Activated T-helper 2 cell treated with anti-CD3 and anti-CD28 coated beads, Interferon-gamma antibody, Interleukin-2, Interleukin-4, amounts not matched to agents 10 μg/mL and 5 μg/mL and 100 μg/mL, durations not matched to agents 14 hours and 24 hours and 36 hours (primary cell): ENCODE measurements at places on chromosomes 16 and 17.
A peak's percentile ranks its signal among the peaks of the same experiment; 100 is the strongest.

GRCh38 chr16:19348578-19349315 lies 63.2 kb downstream of the CLEC19A start:
- DNase-seq: no peak

GRCh38 chr17:59331929-59332748 lies 684 bp downstream of the YPEL2 start:
- DNase-seq: peak; percentile 21

DNA sequence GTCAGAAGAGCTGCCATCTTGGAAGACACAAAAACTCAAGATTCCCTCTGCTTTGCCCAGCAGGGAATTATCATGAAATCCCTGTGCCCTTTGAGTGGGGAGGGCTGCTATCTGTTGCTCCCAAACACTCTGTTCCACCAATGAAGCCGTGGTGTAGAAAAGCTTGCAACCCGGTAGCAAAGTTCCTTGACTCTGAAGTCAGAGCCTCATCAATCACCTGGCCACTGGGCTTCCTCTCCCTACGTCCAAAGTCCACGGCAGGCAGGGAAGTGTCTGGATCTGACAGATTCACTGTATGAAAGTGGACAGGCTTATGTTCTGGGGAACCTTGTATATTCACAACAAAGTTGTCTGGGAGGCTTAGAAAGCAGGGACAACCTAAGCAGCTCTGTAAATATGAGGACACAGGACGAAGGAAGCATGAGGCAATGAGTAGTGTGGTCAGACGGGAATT lies 343.3 kb downstream of the SLC39A11 start:
- DNase-seq: no peak

DNA sequence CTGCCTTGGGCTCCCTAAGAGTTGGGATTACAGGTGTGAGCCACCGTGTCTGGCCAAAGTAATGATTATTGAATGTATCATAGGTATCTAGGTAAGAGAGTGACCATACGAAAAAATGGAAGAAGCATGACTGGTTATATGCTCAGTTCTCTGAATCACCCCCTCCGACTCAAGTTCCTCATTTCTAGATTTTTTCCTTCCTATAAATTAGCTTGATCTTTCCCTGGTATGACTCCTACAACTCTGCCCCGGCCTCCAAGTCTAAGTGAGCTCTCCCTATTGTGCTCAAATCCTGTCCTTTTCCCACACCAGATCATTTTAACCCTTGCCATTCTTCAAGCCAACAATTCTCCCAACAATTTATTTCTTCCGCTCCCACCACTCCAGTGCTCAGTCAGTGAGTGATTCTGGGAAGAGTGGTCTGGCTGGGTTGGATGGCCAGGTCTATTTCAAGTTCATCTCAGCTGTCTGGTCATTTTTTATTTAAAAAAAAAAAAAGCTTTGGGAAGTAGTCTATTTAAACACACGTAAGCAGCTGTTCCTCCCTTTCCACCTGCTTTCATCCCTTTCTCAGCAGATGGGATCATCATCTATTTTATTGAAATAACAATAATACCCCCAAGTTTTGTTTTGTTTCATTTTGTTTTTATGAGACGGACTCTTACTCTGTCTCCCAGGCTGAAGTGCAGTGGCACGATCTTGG lies 120.2 kb upstream of the HS3ST2 start:
- no peak for DNase-seq

DNA sequence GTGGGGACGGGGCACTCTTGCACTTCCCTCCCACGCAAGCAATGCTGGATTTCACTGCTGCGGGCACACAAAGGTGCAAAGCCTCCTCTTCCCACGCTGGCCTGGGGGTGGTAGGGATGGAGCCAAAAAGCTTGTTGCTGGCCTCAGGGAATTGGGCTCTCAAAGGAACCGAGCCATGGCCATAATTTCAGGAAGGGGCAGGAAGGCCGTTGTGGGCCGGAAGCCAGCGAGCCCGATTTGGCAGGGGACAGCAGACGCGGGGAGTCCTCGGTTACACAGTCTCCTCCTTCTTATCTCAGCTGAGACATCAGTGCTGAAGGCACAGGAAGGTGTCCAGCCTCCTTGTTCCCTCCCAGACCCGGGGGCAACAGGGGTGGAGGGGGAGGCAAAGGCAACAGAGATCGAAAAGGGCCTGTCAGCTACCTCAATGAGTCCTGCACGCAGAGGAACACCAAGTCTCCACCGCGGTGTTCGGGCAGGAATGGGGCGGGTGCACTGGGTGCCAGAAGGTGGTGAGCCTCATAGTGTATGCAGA lies 59.5 kb downstream of the SLFN11 start:
- peak; percentile 11 for DNase-seq

GRCh38 chr17:75987041-75987440 lies 8.0 kb downstream of the TEN1 start:
- no peak for DNase-seq

- no peak for DNase-seq
Measured at GRCh38 chr16:18984435-18985005, 786 bp downstream of the TMC7 start.

- DNase-seq: no peak
Measured at GRCh38 chr17:7747635-7748071, 30.1 kb downstream of the DNAH2 start.

DNA sequence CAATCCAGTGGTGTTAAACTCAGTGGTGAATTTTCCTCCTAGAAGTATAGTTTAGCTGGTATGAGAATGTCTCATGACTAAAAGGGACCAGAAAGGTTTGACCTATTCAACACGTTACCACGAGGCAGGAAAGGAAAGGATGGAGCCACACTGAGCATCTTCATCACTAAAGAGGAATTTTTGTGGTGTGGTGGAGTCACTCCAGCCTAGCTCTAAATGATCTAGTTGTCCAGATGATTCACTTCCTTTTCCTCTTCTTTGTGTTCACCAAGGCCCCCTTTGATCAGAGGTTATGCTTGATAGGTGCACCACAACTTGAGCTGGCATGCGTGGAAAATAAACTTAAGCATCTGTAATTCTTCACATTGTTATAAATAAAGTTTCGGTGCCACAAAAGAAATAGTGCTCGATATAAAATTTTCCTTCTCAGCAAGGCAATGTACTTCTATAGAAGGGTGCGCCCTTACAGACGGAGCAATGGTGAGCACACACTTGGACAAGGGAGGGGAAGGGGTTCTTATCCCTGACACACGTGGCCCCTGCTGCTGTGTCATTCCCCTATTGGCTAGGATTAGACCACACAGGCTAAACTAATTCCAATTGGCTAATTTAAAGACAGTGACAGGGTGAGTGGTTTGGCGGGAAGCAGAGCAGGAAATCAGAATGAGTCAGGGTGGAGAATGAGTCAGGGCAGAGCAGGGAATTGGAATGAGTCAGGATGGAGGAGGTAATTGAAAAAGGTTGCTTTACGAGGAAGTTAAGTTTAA lies 254.6 kb downstream of the HS3ST3A1 start:
- DNase-seq: no peak

DNA sequence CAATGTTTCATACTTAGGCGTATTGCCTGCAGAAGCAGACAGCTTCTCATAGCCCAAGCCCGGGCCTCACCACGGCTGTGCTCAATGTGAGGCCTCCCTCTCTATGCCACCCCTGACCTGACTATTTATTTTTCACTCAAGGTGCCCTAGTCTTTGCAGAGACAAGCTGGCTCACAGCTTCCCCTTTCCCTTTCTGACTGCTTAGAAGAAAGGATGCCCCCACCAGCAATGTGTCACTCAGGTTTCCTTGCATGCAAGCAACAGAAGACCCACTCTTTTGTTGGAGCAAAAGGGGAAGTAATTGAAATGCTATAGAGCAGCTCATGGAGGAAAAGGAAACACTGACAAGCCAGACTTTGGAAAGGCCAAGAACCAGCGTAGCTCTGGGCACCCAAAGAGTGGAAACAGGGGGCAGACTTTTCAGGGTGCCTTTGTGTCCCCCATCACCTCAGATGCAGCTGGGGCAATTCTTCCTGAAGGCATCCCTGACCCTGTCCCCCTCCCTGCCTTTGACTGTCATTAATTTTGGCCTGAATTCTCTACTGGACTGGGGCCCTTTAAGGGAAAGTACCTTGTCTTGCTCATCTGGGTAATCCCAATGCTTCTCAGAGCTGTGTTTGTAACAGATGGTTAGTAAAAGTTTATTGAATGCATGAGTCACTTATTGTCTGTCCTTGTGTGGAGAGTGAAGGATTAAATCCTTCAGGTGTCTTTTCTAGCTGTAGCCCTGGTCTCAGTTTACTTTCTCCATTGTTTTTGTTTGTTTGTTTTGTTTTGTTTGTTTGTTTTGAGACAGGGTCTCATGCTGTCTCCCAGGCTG lies 17.8 kb downstream of the RGS9 start:
- DNase-seq: no peak

DNA sequence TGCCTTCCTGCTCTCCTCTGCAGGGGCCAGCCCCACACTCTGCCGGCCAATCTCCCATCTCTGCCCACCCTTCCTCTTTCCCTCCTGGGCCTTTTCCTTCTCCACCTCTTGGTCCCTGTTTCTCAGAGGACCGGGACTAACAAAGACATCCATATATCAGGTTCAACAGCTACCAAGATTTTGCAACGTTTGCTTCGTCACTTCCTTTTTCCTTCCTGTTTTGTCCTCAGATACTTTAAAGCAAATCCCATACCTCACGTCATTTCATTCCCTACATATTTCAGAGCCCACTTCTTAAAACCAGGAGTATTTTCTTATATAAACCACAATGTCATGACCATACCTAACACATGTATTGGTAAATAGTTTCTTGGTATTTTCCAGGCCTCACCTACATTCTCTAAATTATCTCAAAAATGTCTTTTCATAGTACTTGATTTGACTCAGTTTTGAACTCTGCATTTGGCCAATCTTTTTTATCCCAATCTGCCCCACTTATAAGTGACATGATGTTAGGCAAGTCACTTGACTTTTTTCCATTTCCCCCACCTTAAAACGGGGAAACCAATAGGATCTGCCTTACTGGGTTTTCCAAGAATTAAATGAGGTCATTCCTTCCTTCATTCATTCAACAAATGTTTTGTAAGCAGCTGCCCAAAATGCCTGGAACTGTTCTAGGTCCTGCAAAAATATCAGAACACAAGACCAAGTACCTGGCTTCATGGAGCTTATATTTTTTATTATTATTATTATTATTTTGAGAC lies 7.2 kb upstream of the USP10 start:
- no peak for DNase-seq

GRCh38 chr17:13492737-13493122 lies 109.0 kb downstream of the HS3ST3A1 start:
- DNase-seq: no peak

- no peak for DNase-seq
Measured at GRCh38 chr17:38460716-38461630, 32.7 kb downstream of the ARHGAP23 start.

DNA sequence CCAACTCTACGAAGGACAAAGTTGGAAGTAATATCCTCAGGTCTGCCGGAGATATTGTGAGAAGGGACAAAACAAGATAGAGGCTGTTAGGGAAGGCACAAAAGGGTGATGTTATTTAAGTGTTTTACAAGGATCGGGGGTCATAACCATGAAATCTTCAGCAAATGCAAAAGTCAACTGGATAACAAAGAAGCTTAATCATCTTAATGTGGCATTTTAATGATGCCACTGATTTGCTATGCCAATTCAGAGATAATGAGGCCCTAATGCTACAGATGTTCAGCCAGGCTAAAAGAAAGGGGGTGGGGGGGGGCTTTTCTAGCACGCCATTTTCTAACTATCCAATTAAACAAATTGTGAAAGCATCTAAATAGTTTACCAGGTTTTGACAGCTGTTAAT lies 63.1 kb downstream of the IKZF3 start:
- no peak for DNase-seq
